Lower leg skin (tissue), 4 donors: ENCODE measurements at places on chromosomes 11 and 22. TPM values are rescaled to one million over a fixed set of nuclear protein-coding genes. Genes with fewer than 3 reads are reported as not detected.

GRAMD1B gene
- 0.61 TPM for total RNA-seq

- no peak for DNase-seq
These were observed 268.0 kb upstream of the ANO3 start for GRCh38 chr11:26063915-26064314.

GRCh38 chr11:14612694-14613093 lies 30.9 kb upstream of the PDE3B start:
- no peak for DNase-seq

GRCh38 chr11:78228467-78228866 lies 39.7 kb downstream of the USP35 start:
- no peak for DNase-seq

DNA sequence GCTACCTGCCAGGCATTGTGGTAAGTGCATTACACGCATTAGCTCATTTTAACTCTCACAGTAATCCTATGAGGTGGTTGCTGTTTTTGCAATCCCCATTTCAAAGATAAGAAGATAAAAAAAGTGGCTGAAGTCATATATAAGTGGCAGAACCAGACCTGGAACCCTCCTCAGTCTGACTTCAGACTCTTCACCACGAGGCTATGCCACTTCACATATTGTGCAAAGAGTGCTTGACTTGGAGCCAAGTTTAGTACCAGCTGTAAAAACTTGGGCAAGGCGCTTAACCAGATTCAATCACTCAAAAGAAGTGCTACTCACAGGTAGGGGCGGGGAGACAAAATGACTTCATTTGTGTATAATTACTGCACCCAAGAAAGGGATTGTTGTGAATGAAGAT lies 15.3 kb downstream of the BPIFC start:
- no peak for DNase-seq
